Stimulated activated CD4-positive, alpha-beta T cell treated with anti-CD3 and anti-CD28 coated beads, Interleukin-2, amount 100 ng/mL, for 4 hours (primary cell): ENCODE measurements at places on chromosomes 11 and 22.

GRCh38 chr11:75423721-75424120, 9.3 kb downstream of the KLHL35 start:
- no peak for DNase-seq

GRCh38 chr22:40423310-40423688, 52.9 kb downstream of the SGSM3 start:
- no peak for DNase-seq

GRCh38 chr11:67079065-67079705, 22.5 kb downstream of the RHOD start:
- no peak for DNase-seq

DNA sequence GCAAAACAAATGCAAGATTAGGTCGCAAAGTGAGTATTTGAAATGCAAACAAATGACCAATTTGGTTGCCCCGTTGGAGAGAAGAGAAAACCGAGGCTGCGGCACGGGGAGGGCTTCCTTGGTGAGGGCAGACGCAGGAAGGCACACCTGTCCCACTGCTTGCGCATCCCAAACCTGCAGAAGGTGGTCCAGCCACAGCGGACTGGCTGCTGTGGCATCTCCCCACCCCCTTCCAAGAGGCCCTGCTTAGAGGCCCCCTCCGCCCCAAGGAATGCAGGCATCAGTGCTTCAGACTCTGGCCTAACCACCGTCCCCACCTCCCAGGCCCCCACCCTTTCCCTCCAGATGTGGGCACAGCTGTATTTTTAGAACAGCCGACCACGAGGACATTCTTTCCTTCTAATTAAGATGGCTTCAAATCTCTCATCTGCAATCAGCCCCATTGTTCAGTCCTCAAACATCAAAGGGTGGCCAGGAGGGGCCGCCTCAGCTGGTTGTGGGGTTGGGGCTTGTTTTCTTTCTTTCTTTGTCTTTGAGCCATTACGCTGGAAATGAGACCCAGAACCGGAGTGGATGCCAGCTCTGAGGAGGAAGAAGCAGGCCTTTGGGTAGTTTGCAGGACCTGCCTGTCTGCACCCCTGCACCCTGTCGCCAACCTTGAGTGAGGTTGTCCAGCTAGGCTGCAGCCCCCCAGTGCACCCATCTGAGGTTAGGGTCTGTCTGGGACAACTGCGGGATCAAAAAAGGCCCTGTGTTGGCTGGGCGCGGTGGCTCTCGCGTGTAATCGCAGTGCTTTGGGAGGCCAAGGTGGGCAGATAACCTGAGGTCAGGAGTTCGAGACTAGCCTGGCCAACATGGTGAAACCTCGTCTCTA, 9.4 kb upstream of the DERL3 start:
- no peak for DNase-seq

GRCh38 chr22:35349368-35349703, 31.6 kb upstream of the HMOX1 start:
- DNase-seq: no peak
